Activated CD4-positive, alpha-beta T cell treated with anti-CD3 and anti-CD28 coated beads, Interleukin-2, amount 50 U/mL, for 4 hours (primary cell): ENCODE measurements at places on chromosomes 16 and 17.

- no peak for DNase-seq
Measured at GRCh38 chr16:85860413-85861094, 38.4 kb upstream of the IRF8 start.

- no peak for DNase-seq
Measured at GRCh38 chr16:426115-426905, 861 bp downstream of the RAB11FIP3 start.

DNA sequence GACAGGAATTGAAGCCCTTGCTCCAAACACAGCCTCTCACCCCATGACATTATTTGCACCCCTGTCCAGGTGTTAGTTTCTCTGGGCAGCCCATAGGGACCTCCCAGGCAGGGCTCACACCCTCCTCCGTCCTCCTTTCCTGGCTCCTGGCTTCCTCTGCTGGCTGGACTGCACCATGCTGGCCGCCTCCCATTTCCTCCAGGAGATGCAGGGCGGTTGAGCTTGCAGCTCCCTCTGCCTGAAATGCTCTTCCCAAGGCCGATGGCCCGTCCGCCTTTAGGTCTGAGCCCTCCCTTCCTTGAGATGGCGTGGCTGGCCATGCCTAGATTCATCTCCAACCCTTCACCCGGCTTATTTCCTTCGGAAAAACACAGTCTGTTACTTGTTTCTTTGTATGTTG lies 334.8 kb downstream of the SNX29 start:
- no peak for DNase-seq

- DNase-seq, result no peak
Measured at GRCh38 chr16:12439399-12440227, 364.1 kb downstream of the CPPED1 start.

DNA sequence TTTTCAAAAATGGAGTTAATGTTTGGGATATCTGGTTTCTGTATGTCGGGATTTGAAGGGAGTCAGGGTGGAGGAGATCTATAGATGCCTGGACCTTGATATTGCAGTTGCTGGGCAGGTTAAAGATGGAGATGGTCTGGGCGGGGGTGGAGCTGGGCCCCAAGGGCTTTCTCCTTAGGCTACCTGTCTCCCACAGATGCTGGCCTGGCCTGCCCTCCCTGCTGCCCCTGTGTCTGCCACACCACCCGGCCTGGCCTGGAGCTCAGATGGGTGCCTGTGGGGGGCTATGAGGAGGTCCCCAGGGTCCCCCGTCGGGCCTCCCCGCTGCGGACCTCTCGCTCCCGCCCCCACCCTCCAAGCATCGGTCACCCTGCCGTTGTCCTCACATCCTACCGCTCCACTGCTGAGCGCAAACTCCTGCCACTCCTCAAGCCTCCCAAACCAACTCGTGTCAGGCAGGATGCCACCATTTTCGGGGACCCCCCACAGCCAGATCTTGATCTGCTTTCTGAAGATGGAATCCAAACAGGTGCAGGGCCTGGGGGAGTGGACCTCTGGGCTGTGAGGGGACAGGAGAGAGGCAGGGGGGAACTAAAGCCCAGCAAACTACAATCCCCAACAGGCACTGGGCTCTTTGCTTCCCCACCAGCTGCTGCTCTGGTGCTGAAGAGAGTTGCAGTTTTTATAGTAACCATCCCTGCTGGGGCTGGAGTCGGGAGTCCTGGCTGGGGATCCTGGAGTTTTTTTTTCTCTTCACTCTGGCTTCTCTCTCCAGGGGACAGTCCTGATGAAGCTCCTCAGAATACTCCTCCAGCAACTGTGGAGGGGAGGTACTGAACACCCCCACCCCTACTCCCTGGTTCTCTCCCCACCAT lies 2.9 kb downstream of the ARHGEF15 start:
- DNase-seq, result no peak

DNA sequence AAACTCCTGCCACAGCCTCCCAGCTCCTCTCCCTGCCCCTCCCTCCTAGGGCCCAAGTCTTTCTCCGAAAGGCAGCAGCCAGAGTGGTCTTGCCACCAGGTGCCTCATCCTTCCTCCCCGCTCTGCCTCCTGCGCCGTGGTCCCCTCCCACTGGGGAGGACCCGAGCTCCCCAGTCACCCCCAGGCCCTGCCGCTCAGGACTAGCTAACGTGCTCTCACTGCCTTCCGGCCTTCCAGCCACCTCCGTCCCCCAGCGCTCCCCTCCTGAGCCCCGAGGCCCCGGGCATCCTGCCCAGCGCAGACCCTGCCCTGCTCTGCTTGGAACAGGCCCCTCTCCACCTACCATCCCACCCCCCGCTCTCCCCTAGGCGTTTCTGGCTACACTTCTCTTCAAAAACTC lies 19.4 kb upstream of the COL1A1 start:
- DNase-seq, result no peak

DNA sequence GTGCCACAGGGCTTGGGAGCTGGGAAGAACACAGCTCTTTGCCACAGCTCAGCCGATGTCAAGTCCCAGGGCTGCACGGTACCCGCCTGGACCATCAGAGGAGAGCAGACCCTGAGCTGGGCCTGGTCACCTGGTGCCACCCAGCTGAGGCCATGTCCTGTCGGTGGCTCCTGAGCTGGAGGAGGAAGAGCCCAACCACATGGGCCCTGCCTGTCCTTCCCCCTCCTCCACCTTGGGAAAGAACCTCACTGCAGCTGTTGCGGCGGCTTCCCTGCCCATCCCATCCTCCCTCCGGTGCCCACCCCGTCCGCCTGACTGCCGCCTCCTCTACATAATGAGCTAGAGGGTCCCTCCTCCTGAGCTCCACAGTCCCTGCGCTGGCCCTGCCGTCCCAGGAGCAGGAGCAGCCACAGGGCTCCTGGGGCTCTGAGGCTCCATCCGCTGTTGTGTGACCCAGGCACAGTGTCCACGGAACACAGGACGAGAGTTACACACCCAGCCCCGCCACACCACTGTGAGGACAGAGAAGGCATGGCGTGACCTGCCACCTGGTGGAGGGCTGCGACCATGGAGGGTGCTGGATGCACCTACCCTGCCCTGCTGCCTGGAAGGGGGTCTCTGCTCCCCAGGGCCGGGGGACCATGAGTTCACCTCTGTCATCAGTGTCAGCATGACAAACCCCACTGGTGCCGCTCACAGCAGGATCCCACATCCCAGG lies 21.4 kb upstream of the CHMP6 start:
- DNase-seq, result peak; percentile 41

DNA sequence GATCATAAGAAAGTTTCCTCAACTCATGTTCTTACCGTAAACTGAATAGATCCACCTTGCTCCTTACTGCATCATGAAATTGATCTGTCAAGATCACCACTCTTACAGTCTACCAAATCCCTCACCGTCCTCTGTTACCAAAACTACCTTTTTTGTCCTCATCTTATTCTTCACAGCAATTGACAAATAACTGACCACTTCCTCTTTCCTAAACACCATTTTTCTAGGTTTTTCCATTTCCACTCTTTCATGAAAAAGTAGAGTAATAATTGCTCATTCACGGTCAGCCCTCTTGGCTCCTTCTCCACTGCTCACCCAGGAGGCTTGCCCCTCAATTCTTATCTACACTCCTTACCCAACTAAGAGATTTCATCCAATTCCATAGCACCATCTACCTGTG lies 44.9 kb downstream of the ABCA5 start:
- no peak for DNase-seq

DNA sequence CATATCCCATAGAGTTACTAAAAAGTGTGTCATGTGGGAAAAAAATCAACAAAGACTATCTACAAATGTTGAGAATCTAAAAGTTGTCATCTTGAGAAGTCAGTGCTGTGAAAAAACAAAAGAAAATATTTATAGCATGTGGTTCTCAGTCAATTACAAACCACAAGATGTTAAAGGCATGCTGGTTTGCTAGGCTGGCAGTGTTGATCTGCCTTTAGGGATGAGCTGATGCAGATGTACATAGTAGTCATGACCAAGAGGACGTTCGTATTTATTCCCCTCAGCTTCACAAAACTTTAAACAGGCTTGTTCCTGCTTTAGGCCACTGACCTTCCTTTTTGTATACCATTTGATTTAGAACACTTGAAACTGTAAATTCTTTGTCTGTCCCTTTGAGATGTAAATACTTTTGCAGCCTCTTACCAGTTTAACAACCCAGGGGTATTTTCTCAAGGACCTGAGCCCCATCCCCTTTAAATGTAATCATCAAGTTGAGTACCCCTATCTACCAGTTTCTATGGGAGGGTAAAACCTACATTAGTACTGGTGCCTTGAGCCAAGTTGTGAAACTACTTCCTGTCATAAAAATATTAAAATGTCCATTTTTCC lies 446.6 kb downstream of the KCNJ18 start:
- no peak for DNase-seq

- DNase-seq, result no peak
Measured at GRCh38 chr17:74337834-74338500, 11.9 kb downstream of the KIF19 start.

DNA sequence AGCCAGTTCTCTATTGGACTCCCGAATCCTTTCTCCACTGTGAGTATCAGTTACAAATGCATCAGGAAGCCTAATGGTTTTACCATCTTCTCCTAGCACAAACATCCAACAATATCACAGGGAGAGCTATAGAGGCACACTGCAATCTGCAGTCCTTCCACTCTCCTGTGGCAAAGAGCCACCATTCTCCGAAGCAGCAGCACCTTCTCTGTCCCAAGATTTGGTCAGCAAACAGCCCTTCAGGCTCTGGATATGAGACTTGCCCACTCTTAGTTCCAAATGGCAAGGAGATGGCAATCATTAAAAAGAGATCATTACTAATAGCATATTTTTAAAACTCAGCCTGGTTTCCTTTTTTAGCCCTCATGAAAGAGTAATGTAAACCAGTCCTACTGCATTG lies 223.4 kb downstream of the HS3ST3A1 start:
- DNase-seq, result no peak

GRCh38 chr16:15961060-15961511 lies 11.7 kb downstream of the ABCC1 start:
- DNase-seq, result peak; percentile 68

GRCh38 chr16:53100131-53100748 lies 45.4 kb downstream of the CHD9 start:
- no peak for DNase-seq

DNA sequence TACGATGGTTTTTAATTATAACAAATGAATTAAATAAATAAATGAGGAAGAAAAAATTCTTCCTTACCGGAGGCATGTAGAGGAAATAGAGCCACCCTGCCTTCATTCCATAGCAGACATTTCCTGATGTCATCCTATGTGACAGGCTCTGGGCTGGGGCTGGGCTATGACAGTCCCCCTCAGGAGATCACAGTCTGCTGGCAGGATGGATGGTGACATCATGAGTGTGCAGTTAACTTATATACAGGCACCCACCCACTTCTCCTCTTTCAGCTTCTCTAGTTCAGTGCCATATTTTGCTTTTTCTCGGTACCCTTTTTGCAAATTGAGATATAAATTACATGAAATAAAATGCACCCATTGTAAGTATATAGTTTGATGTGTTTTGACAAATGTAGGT lies 6.4 kb upstream of the CMTM3 start:
- no peak for DNase-seq

GRCh38 chr16:28514246-28514645 lies 7.6 kb upstream of the IL27 start:
- no peak for DNase-seq
